D721Med (cell line): ENCODE measurements at places on chromosomes 7 and 10.

- no peak for DNase-seq
These were observed 152.5 kb downstream of the PLXDC2 start for GRCh38 chr10:19968745-19969144.

DNA sequence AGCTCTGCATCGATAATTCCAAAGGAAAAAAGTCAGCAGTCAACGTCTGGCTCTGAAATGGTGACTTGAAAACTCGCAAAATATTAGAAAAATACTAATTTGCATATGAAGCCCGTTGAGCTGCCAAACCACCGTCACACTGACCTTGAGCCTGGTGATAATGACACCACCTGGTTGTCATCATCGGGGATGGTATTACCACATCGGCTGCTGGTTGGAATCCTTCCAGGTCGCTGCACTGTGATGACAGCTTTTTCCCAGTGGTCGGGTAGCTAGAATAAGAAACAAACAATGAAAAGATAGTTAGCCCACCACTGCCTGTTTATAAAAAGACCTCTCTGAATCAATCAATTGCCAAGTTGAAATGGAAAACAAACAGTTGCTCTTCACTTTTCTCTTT is 41.6 kb downstream of the LAMB1 start:
- no peak for DNase-seq

DNA sequence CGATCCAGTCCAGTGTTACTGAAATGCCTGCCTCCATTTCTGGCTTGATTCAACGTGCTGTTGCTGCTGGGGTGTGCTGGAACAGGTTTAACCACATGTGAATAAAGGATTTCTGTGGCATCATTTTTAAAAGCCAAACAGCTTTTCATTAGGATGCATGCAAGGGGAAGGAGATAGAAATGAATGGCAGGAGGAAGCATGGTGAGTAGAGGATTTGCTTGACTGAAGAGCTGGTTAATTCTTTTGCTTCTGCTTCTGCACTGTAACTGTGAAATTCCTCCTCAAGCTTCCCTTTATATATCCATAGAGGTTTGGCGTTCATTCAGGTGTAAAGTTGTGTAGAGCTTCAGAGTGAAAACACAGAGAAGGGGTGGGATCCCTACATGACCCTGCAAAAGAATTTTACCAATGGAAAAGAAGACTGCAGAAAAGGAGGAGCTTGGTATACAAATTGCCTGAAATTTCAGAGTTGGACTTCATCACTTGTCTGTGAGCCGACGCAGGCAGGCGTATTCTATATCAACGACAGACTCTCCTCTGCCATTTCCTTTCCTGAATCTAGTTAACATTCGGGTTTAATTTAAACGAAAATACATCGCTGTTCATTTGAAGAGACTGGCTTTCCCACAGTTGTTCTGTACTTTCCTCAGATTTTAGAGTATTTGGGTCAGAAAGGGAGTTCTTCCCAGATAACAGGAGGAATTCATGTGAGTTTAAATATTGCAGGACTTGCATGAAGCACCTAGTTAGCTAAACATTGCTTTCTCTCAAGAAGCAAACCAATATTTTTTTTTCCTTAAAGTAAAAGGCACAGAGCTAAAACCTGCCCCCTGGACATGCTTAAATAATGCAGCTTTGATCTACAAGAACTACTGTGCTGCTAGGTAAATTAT is at the start of gene SOSTDC1:
TSS of gene SOSTDC1 (minus strand) at position 270 of the 893 bp plus-strand sequence. CDS start at position 200, 70 bp downstream.
- no peak for DNase-seq

DNA sequence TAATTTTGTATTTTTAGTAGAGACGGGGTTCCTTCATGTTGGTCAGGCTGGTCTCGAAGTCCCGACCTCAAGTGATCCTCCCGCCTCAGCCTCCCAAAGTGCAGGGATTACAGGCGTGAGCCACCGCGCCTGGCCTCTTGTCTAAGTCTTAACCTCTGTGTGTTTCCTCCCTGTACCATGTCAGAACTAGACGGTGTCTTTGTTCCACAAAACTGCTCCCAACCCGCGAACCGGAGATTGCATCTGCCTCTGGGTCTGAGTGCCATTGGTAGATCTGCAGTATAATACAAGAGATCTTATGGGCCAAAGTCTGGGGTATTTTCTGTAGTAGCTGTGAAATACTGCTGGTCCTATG is 1.3 kb upstream of the EEF1AKMT2 start:
- no peak for DNase-seq
